ENCODE measurements at places on chromosomes 2 and 18. TPM values are rescaled to one million over a fixed set of nuclear protein-coding genes. Genes with fewer than 3 reads are reported as not detected.

The DSC2 gene
- total RNA-seq: 26.7 TPM

The VPS54 gene
- total RNA-seq: 11.0 TPM

The GPR35 gene
- total RNA-seq: 2.0 TPM

The ETAA1 gene
- 5.7 TPM for total RNA-seq

The IL36RN gene
- total RNA-seq: not detected

The NDC80 gene
- 0.34 TPM for total RNA-seq

- H3K4me3 ChIP-seq: no peak overlapping the region
- no peak overlapping the region for H3K27ac ChIP-seq
- peaks cover 35% of the 10 kb centered on the region for H3K27me3 ChIP-seq
- H3K36me3 ChIP-seq: no peaks in the 10 kb centered on the region
- DNase-seq: no peak
- H3K4me1 ChIP-seq: no peaks in the 10 kb centered on the region
Measured at GRCh38 chr2:241935774-241936173, 66.2 kb downstream of the RTP5 start.

DNA sequence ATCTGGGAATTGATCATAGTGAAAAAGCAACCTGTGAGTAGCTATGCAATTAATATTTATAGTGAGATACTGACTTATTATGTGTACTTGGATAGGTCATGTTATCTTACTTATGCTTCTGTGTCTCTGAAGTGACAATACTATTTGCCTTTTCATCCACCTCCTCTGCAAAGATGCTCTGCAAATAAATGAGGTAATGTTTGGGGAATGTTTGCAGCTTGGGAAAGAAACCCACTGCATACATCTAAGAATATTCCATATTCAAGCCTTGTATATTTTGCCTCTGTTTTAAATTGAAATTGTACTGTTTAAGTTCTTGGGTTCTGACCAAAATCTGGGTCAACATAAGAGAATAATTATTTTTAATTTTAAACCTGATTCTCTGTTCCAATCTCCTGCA is 217.4 kb upstream of the DTNA start:
- H3K27me3 ChIP-seq: peaks cover 11% of the 10 kb centered on the region
- peak overlapping the region; percentile 84 for H3K27ac ChIP-seq
- DNase-seq: no peak
- H3K4me3 ChIP-seq: peak overlapping the region; percentile 69

DNA sequence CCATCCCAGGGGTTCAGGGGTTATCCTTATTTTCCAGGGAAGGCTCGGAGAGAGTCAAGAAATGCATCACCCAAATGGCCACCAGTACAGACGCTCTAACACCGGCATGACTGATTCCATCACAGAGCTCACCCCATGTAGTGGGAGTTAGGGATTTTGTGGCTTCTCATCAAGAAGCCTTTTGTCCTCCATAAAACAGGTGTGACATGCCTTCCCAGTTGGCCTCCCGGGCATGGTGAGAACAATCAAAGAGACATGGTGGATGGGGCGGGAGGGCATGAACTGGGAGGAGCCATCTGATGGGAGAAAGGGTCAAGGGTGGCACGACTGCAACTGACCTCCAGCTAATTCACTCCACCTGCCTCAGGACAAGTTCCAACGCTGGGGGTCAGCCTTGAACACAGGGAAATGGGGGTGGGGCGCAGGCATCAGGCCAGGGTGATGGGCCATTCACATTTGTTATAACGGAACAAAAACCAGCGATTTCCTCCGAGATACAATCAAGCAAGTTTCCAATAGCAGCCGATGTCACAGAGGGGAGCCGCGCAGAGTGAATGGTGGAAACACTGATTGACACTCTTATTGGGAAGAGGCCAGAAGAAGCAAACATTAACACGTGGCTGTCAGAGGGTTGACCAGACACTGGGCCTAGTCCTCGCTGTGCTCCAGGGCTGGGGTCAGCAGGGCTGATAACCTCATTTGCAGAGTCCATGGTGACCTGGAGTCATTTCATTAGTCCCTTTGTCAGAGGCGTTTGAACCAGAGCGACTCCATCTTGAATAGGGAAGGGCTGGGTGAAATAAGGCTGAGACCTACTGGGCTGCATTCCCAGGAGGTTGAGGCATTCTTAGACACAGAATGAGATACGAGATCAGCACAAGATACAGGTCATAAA is 80.5 kb upstream of the HPCAL1 start:
- no peak for DNase-seq
- no peaks in the 10 kb centered on the region for H3K36me3 ChIP-seq
- no peaks in the 10 kb centered on the region for H3K27me3 ChIP-seq
- H3K4me3 ChIP-seq: no peak overlapping the region
- no peak overlapping the region for H3K27ac ChIP-seq

GRCh38 chr2:36918307-36918706 is 48.0 kb downstream of the STRN start:
- H3K27me3 ChIP-seq: no peaks in the 10 kb centered on the region
- no peak for DNase-seq
- H3K4me1 ChIP-seq: peaks cover 31% of the 10 kb centered on the region
- H3K4me3 ChIP-seq: no peak overlapping the region
- no peak overlapping the region for H3K27ac ChIP-seq
- H3K36me3 ChIP-seq: peaks cover 6% of the 10 kb centered on the region

GRCh38 chr2:199847181-199847864 is 3.7 kb downstream of the FTCDNL1 start:
- H3K4me3 ChIP-seq: no peak overlapping the region
- H3K4me1 ChIP-seq: peaks cover 14% of the 10 kb centered on the region
- H3K36me3 ChIP-seq: no peaks in the 10 kb centered on the region
- DNase-seq: no peak
- H3K27me3 ChIP-seq: no peaks in the 10 kb centered on the region

DNA sequence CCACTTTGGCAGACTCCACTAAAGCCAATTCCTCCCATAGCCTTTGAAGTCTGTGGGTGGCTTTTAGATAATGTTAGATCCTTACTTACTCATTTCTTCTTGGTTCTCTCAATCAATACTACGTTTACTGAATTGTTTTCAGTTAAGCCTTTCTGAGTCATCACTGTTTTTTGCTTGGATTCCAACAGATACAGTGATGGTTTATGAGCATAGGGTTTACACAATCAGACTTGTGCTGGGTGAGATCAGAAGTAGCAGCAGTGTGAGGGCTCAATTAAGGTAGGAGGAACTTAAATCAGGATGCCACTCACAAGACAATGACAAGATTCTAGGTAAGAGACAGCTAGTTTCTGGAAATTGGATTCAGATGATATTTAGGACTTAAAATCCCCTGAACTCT is 297.7 kb upstream of the DOK6 start:
- H3K4me3 ChIP-seq: no peak overlapping the region
- no peak overlapping the region for H3K27ac ChIP-seq
- DNase-seq: no peak
- H3K36me3 ChIP-seq: no peaks in the 10 kb centered on the region
- H3K4me1 ChIP-seq: no peaks in the 10 kb centered on the region
- H3K27me3 ChIP-seq: no peaks in the 10 kb centered on the region

DNA sequence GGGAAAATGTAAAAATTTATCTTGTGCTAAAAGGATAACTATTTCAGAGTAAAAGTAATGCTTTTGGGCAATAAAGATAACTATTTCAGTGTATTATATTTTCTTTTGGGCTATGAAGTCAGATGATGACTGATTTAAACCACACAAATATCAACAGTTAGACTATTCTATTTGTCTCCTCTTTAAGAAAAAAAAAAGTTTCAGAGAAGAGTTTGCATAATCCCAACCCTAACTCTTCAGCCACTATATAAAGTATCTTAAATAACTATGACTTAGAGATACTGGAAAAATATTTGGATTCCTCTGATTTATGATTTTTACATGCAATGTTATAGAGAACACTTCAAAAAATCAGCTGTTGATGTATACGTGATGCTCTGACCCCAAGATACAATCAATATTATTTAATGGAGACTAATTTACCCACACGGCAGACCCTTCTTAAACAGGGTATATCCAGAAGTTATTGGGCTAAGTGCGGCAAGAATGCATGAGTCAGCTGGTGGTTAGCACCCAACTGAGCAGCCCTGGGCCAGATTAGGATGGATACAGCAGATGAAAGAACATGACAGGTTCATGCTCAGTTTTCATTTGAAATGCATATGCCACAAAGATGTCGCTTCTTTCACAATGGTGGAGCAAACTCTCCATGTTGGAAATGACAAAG is 279.0 kb downstream of the AFF3 start:
- no peak overlapping the region for H3K27ac ChIP-seq
- H3K4me3 ChIP-seq: no peak overlapping the region
- no peaks in the 10 kb centered on the region for H3K36me3 ChIP-seq
- H3K27me3 ChIP-seq: no peaks in the 10 kb centered on the region
- peaks cover 30% of the 10 kb centered on the region for H3K4me1 ChIP-seq

GRCh38 chr18:50862401-50862800 is 16.5 kb upstream of the ME2 start:
- no peak overlapping the region for H3K4me3 ChIP-seq
- H3K36me3 ChIP-seq: no peaks in the 10 kb centered on the region
- H3K4me1 ChIP-seq: no peaks in the 10 kb centered on the region
- no peak for DNase-seq
- H3K27ac ChIP-seq: no peak overlapping the region

GRCh38 chr2:143716522-143716921 is 587.3 kb downstream of the ARHGAP15 start:
- H3K27ac ChIP-seq: no peak overlapping the region
- DNase-seq: no peak
- no peaks in the 10 kb centered on the region for H3K36me3 ChIP-seq
- H3K4me3 ChIP-seq: no peak overlapping the region
- H3K4me1 ChIP-seq: no peaks in the 10 kb centered on the region

DNA sequence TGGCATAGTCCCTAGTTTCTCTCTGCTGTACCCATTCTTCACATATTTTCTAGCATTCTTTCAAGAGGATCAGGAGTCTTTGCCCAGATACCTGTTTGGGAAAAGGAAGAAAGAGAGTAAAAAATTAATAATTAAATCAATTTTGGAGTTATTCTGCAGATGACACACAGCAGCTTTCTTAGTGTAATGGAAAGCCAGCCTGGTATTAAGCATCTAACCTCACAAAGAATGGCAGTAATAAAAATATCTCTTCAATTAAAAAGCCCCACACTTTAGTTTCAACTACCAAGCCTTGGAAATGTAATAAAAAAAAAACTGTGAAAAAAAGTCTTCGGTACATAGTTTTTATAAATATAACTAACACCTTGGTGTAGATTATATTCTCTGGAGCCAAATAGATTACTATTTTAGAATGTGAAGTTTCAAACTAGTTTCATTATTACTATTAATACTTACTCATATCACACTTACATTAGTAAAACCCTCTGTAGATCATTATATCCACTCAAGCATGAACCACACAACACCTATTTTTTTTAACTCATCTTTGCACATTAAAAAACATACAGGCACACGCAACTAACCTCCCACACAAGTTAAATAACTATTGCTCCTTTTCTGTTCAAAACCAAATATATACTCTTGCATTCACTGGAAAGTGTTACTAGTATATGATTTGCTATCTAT is 90.9 kb downstream of the GPD2 start:
- no peak for DNase-seq
- no peaks in the 10 kb centered on the region for H3K4me1 ChIP-seq

DNA sequence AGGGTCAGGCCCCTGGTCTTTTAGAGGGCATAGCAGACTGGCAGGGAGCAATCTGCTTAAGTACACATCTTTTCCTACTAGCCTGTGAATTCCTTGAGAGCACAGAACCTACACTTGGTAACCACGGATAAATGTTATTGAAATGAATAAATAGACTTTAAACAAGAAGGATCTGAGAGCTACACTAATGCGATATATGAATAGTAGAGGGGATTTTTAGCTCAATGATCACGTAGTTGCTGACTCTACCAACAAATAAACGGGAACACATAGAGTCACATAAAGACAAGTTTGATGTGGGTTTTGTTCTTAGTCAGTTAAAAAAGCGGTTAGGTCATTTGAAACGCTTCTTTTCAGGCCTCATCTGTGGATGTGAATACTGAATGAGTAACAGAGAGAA is 290.3 kb upstream of the CCDC68 start:
- no peak overlapping the region for H3K4me3 ChIP-seq
- no peak for DNase-seq
- H3K27me3 ChIP-seq: no peaks in the 10 kb centered on the region

GRCh38 chr2:149449017-149449416 is 118.6 kb downstream of the LYPD6 start:
- no peaks in the 10 kb centered on the region for H3K27me3 ChIP-seq
- no peak overlapping the region for H3K27ac ChIP-seq
- no peak for DNase-seq

GRCh38 chr2:210315015-210315788 is at the start of gene MYL1:
MYL1 (minus strand) TSS chr2:210315174; CDS start chr2:210315042, 132 bp downstream.
- no peak within 1 kb of the TSS for H3K27ac ChIP-seq
- H3K36me3 ChIP-seq: no peaks in the 10 kb centered on the region
- DNase-seq: no peak
- H3K27me3 ChIP-seq: no peaks in the 10 kb centered on the region

DNA sequence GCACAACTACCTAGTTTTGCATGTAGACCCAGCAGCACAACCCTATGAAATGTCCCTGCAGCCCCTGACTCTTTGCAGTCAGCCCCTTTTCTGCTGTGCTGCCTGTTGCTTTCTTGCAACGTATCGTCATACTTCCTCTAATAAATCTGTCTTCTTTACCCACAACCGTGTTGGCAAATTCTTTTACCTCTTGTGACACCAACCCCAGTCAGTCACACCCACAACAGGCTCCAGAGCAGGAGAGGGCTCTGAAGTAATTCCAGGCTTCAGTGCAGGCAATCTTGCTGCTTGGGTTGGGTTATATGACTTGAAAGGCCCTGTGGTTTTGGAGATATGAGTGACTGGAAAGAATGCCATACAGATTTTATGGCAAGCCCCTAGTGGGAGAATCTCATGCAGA is 79.1 kb upstream of the KCNH7 start:
- DNase-seq: no peak
- no peak overlapping the region for H3K27ac ChIP-seq
- no peak overlapping the region for H3K4me3 ChIP-seq
- H3K36me3 ChIP-seq: no peaks in the 10 kb centered on the region

GRCh38 chr2:136248242-136248641 is 130.3 kb upstream of the CXCR4 start:
- H3K36me3 ChIP-seq: no peaks in the 10 kb centered on the region
- H3K27ac ChIP-seq: no peak overlapping the region
- no peaks in the 10 kb centered on the region for H3K4me1 ChIP-seq
- DNase-seq: no peak
- no peak overlapping the region for H3K4me3 ChIP-seq

- no peak overlapping the region for H3K27ac ChIP-seq
- no peak for DNase-seq
- H3K4me1 ChIP-seq: peaks cover 13% of the 10 kb centered on the region
- no peaks in the 10 kb centered on the region for H3K27me3 ChIP-seq
Measured at GRCh38 chr2:1644427-1644826, 99.9 kb downstream of the PXDN start.
